Activated gamma-delta T cell treated with anti-CD3 and anti-CD28 coated beads, Interleukin-2, amount 50 U/mL, for 16 hours (primary cell): ENCODE measurements at places on chromosomes 2 and 18.
A peak's percentile ranks its signal among the peaks of the same experiment; 100 is the strongest.

DNA sequence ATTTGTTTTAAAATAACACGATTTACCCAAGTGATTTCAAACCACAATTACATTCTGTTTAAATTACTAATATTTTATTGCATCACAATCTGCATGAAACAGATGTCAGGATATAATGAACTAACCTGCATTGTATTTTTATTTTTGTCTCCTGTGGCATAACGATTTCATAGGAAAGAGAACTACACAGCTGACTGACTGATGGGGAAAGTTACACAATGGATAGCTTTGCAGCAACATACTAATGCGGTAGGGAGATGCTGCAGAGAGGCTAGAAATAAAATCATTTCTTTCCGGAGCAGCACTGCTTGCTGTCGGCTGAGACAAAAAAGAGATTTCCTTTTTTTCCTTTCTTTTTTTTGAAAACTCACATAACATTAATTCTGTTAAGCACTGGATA, 36.9 kb downstream of the SCN1A start:
- DNase-seq = no peak

DNA sequence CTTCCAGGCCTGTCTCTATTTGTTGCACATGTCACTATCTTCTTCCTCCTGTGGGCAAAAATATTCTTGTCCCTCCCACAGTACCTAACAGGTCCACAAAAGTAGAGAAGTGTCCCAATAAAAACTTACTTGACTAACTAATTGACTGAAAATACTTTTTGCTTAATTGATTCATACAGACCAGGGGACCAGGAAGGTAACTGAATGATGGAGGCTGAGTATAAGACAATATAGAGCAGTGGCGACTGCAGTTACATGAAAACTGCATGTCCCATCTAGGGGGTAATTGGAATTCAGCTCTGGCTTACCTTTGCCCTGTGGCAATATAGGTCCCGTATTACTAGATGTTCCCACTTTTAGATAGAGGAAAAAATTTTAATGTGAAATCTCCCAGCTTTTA, 112.9 kb upstream of the CREB1 start:
- DNase-seq = no peak

GRCh38 chr2:64988420-64989125, 626 bp upstream of the SLC1A4 start:
- peak; percentile 42 for DNase-seq

GRCh38 chr2:88096708-88097107, 29.1 kb downstream of the SMYD1 start:
- DNase-seq = no peak

- no peak for DNase-seq
Measured at GRCh38 chr18:74967979-74968378, 241.0 kb downstream of the PTGR3 start.
